Common myeloid progenitor, CD34-positive (primary cell): ENCODE measurements at places on chromosomes 2 and 18.

GRCh38 chr18:49510393-49511115, 23.5 kb upstream of the C18orf32 start:
- peak; percentile 68 for DNase-seq

DNA sequence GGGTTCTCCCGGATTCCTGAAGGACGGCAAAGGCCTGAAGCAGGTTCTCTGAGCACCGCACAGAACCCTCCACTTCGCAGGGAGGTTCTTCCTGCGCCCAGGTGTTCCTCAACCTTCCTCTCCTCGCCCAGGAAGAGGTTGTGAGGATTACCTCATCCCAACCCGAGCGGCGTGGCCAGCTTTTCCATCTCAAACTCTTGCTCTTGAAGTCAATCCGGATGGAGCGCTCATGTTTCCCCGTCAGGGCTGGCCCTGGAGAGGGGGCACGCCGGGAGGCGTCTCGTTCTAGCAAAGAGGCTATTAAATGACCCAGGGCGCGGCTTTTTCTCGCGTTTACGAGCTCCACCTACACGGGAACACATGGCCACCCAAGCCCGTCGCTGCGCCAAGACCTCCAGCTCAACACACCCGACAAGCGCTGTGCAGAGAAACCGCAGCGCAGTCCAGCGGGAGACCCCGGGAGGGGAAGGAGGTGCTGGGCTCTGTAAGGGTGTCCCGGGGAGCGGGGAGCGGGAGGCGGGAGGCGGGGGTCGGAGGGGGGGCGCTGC, 540 bp upstream of the RAB10 start:
- DNase-seq, result peak; percentile 88

GRCh38 chr2:164363646-164364045, 257.6 kb downstream of the GRB14 start:
- no peak for DNase-seq

DNA sequence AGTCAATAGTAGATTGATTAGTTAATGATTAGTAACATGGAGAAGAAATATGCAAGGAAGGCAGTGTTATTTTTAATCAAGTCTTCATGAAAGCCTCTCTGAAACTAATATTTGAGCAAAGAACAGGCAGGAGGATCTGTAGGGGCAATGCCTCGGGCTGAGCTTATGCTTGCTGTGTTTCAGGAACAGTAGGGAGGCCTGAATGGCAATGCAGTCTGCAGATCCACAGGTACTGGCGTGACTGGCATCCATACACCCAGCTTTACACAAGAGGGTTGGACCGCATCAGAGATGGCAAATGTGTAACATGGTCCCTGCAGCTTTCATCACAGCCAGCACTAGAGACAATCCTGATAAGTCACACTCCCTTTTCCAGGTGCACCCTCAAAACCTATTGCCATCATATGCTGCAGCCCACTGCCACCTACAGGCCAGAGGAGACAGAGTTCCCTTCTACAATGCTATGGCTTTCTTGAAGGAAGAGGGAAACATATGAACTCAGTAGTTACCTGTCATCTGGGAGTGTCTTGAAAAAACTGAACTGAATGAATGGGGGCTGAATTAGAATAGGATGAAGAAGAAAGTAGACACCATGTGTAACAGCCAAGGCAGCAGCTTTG, 582.4 kb upstream of the RAB6C start:
- peak; percentile 73 for DNase-seq

DNA sequence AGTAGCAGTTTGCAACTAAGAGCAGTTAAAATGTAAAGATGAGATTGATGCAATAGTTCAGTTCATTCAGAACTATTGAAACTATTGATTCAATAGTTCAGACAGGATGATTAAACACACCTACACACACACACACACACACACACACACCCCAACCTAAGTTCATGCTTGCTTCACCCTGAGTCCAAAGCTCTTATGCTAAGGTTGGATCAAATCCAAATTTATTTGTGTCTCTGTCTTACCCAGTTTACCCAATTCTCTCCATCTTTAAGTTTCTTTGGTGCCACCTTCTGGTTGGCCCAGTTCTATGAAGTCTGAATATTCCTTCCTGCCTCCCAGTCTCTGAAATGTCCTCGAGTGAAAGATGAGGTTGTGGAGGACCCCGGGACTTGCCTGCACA, 5.1 kb downstream of the SERPINB8 start:
- DNase-seq, result no peak

GRCh38 chr2:63035169-63035568, 15.5 kb upstream of the OTX1 start:
- no peak for DNase-seq

DNA sequence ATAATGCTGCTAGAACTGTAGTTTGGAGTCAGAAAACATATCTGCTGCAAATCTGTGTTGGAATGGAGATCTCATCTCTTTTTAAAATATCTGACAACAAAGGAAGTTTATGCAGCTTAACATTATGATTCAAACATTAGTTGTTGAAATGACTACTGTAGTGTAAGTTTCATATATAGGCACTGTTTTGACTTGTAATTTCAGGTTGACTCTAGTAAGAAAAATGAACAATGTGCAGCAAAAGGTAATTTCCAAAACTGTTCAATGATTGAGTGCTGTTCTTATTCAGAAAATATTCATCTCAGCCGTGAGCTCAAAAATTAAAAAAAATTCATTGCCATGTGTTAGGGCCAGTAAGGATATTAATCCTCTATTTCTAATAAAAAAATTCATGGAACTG, 48.5 kb downstream of the CCDC138 start:
- DNase-seq, result no peak

DNA sequence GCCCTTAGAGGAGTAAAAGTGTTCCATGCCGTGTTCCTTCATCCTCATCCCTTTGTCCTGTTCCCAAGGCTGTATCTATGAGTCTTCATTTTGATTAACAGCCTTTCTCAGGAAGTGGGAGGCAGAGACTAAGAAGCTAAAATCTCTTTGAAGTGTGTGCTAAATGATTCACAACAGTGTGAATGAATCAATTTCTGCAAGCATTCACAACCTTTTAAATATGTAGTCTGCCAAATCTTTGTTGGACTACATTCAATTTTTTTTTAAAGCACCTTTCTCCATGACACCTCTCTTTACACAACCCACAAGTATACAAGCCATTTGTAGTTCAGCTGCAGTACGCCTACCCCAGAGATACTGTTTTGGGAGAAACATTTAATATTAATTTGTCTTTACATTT, 408.6 kb upstream of the FANCL start:
- no peak for DNase-seq

DNA sequence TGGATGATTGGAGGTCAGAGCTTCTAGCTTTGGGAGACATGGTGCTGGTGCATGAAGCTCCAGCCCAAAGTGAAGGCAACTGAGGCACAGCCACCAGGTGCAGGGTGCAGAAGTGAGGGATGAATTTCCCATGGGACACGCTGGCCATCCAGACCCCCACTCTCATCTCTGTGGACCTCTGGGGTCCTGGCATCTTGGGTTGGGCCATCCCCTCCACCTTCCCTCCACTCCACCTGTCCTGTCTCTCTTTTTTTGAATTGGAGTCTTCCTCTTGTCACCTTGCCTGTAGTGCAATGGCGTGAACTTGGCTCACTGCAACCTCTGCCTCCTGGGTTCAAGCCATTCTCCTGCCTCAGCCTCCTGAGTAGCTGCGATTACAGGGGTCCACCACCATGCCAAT, 3.4 kb downstream of the NGEF start:
- no peak for DNase-seq

GRCh38 chr2:26559556-26559955, 81.6 kb downstream of the CIB4 start:
- no peak for DNase-seq

GRCh38 chr18:13621886-13622619, 104.3 kb downstream of the FAM210A start:
- no peak for DNase-seq

GRCh38 chr2:101998896-101999789, 7.4 kb downstream of the IL1R2 start:
- peak; percentile 52 for DNase-seq

DNA sequence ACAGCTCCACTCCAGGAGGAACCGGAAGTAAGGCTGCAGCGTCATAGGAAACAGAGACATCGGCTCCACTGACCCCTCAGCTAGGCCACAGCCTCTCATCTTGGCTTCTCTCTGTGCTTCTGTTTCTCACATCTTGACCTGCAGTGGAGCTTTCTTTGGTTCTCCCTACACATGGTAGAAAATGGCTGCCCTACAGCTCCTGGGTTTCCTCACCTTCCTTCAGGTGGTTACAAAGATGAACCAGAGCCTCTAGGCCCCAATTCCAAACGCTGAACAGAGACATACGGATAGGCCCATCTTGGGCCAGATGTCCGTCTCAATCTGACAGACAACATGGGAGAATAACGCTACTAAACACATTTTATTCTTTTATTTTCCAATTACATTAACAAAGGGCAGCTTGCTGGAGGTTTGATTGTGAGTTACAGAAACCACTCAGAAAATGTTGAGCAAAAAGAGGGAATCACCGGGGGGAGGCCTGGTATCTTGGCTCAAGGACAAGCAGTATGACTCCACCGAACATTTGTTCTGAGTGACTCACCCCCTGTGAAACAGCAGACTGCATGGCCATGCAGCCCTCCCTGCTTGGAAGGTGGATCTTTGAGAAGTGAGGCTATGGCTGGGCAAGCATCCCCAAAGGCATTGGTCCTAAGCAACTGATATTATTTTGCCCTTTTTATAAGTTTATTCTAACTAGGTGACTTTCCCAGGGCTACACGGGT, 303.5 kb downstream of the CDCA7 start:
- no peak for DNase-seq

- no peak for DNase-seq
These were observed 42.5 kb downstream of the RASGRP3 start for GRCh38 chr2:33518929-33519328.

- no peak for DNase-seq
These were observed 36.9 kb upstream of the RAB31 start for GRCh38 chr18:9671214-9671613.

DNA sequence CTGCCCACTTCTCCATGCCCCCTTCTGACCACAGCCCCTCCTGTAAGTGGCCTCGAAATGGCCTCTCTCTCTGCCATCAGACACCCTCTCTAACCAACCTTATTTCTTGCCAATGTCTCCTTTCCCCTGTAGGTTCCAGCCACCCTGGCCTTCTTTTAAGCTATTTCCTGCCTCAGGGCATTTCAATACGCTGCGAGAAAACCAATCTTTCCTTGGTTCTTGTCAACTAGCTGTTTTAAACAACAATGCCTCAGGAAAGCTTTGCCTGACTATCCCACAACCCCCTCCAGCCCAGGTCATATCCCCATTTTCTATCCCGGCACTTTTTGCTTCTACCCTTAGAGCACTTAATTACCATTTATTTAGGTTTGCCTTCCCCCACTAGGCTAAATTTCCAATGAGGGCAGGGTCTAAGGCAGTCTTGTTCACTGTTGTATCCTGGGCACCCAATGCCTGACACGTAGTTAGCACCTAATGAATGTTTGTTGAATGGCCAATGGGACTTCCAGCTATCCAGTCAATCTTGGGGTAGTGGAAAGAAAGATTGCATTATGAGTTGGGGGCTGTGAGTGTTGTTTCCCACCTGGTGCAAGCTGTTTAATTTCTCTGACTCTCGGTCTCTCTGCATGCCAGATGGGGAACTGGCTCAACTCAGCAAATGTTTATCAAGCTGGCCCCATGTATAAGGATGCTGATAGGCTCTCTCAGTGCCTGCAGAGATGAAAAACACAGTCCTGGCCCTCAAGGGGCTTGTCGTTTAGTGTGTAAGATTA, 291.2 kb downstream of the SRBD1 start:
- no peak for DNase-seq

DNA sequence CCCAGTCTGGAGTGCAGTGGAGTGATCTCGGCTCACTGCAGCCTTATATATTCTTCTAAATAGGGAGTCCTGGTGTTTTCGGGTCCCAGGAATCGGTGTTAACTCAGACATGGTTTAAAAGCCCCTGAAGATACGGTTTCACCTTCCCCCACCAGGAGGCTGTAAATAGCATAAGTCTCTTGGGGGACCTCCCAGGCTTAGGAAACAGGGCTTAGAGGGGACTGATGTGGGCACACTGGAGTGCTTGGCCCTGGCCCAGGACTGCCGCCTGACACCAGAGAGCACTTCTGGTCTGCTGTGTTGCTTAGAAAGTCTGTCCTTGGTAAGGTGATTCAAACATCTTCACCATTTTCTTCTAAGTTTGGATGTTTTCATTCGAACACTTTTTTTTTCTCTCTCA, 39.7 kb upstream of the MAP4K4 start:
- peak; percentile 19 for DNase-seq

DNA sequence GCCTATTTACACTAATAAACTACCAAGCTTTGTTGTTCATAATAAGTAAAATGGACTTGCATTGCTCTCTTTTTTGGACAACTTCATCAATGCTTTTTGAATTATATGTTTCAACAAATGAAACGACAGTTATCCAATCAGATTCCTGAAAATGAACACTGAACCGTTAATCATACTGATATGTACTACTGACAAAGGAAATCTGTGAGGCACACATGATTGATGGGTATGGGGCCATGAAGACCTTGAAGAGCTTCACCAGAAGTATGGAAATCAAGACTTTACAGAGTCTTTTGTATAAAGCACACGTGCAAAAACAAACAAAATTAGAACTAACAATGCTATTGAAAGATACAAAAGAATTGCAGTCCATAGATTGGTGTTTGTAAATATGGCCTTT, 51.2 kb downstream of the HNMT start:
- no peak for DNase-seq

DNA sequence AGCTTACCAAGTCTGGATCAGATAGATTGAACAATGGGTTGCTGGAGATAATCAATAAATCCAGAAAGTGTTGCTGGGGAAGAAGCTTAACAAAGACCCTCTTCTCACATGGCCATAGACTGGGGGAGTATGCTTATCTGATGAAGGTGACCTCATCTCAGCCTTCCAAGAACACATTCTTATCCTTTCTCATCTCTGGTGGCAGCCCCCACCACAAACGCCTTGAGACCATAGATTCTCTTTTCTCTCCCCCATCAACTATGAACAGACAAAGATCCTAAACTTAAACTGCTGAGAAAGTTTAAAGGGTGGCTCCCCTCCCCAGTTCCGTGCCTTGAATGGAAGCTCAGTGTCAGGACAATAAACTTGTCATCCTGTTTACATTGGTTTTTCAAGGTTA, 428.7 kb upstream of the TRIB2 start:
- no peak for DNase-seq

DNA sequence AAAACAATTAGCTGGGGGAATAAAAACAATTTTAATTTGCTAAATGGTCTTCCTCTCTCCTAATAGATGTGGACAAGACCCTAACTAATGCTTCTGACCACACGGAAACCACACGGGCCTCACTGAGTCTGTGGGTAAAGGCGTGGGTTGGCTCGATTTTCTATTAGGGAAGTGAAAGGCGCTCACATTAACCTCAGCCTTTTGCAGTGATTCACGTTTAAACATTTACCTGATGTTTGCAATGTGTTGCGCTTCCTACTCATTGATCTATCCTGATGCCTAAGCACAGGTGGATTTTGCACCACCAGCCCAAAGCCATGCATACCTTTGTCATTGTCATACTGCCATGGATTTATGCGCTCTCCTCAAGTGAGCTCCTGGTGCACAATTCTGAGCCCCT, 35.6 kb upstream of the NRP2 start:
- DNase-seq, result no peak

- no peak for DNase-seq
These were observed 167.8 kb upstream of the LYPD1 start for GRCh38 chr2:132837769-132838168.

- no peak for DNase-seq
These were observed 78.2 kb downstream of the ARHGAP28 start for GRCh38 chr18:6807515-6808257.

GRCh38 chr2:120844070-120844738, 108.5 kb downstream of the GLI2 start:
- DNase-seq, result no peak

- no peak for DNase-seq
These were observed 161.0 kb upstream of the GLI2 start for GRCh38 chr2:120574620-120575019.

- DNase-seq, result peak; percentile 11
These were observed 649 bp downstream of the FECH start for GRCh38 chr18:57585855-57586250.
